ENCODE measurements at places on chromosomes 5 and 9.

GRCh38 chr5:149427374-149427773, 48.3 kb upstream of the IL17B start:
- no peak for DNase-seq

DNA sequence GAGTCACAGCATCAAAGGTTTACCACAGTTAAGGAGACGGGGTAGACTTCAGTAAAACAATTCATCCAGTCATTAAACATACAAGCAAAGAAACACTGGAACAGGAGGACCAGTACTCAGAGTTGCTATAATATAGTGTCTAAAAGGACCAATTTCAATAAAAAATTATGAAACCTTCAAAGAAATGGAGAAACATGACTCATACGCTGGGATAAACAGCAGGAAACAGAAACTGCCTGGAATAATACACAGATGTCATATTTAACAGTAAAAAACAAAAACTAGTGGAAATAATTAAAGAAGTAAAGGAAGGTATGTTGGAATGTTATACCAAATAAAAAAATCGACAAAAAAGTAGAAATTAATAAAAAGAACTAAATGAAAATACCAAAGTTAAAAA, 1075.9 kb downstream of the NR2F1-AS1 start:
- DNase-seq = no peak

DNA sequence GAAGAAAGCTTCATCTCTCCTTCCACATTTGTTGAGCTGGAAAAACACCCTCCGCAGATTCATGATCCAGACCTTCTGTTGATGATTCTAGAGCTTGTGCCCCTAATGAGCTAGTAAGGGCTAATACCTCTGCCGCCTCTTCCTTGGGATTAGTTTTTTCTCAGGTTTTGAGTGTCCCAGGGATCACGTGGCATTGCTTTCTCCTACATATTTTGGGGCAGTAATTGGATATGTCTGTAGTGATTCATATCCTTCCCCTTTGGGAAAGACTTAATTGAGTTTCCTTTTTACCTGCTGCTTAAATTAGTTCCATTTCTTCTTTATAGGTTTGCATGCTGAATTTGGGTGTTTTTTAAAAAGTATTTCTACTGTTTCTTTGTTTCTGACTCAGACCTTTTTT, 143.9 kb downstream of the GOLPH3 start:
- no peak for DNase-seq

- no peak for DNase-seq
Observed at GRCh38 chr5:180816608-180817534, 14.3 kb upstream of the MGAT1 start.

DNA sequence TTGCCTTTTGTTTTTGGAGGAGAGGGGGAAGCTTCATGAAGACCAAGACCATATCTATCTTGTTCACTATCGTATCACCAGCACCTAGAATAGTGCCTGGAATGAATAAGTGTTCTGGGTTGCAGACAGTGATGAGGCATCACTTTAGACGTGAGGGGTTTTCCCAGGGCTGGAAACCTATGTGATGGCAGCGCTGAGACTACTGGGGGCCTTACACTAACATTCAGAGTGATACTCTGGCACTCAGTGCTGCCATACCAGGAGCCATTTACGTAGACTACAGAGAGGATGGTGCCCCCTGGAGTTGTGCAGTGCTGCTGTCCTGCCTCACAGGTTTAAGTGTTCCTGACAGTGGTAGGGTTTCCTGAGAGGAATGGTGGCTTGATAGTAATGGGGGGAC, 6.9 kb downstream of the CCL19 start:
- DNase-seq = no peak
